Activated naive CD4-positive, alpha-beta T cell treated with anti-CD3 and anti-CD28 coated beads for 36 hours (primary cell): ENCODE measurements at places on chromosomes 4 and X. TPM values are rescaled to one million over a fixed set of nuclear protein-coding genes. Genes with fewer than 3 reads are reported as not detected.

DNA sequence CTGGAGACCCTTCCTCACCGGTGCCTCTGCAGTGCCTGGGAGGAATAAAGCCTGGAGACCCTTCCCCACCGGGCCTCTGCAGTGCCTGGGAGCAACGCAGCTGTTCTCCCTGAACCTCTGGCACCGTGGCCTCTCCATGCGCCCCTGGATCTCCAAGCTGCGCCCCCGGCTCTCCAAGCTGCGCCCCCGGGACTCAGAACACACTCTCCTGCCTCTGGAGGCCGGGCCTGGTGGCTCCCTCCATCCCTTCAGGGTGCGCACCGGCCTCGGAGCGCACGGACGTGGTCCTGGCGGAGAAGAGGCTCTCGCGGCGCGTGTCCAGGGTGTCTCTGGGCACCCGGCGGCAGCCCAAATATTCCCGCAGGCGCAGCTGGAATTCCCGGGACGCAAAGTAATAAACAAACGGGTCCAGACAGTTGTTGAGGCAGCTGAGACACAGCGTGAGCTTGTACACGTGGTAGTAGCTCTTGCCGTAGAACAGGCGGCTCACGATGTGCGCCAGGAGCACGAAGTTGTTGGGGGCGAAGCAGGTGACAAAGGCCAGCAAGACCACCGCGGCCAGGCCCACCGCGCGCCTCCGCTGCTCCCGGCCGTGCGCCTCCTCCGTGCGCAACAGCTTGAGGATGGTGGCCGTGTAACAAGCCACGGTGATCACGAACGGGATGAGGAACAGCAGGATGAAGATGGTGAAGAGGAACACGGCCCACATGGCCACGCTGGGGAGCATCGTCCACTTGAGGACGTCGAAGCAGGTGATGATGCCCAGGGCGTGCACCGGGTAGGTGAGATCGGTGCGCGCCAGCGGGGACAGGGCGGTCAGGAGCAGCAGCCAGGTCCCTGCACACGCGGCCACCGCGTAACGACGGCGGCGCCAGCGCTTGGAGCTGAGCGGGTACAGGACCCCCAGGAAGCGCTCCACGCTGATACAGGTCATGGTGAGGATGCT, 12.8 kb upstream of the ASMTL start:
- H3K4me1 ChIP-seq: peaks cover 73% of the 10 kb centered on the region
- H3K4me3 ChIP-seq: no peak overlapping the region
- no peaks in the 10 kb centered on the region for H3K27me3 ChIP-seq
- no peak overlapping the region for H3K27ac ChIP-seq
- DNase-seq: peak; percentile 3
- peaks cover 11% of the 10 kb centered on the region for H3K36me3 ChIP-seq

DNA sequence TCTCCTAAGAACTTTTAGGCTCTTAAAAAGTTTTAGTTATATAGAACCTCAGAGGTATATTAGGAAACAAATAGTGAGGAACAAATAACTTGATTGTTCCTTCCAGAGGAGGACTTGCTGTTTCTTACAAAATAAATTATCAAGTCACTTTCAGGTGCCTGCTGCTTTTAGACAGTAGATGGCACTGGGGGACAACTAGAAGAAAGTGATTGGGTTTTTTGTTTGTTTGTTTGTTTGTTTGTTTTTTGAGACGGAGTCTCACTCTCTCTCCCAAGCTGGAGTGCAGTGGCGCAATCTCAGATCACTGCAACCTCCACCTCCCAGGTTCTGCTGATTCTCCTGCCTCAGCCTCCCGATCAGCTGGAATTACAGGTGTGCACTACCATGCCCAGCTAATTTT, 35.4 kb upstream of the CDKL5 start:
- H3K27me3 ChIP-seq: no peaks in the 10 kb centered on the region
- H3K27ac ChIP-seq: no peak overlapping the region
- H3K4me3 ChIP-seq: no peak overlapping the region

DNA sequence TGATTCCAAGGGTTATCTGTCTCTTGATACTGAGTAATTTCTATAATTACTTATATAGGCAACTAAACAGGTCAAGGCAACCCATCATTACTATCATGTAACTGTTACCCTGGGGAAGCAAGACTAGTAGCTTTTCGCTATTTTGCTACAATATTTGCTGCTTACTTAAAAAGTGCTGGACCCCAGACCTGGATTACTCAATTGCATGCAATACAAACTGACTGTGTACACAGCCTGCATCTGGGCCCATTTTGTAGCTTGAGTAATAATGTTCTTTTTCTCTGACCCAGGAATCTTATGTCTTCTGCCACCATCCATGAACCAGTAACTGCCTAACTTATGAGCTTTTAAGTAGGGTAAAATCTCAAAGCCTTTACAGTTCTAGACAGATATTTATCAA, 53.4 kb downstream of the CNOT6L start:
- peaks cover 21% of the 10 kb centered on the region for H3K4me1 ChIP-seq
- peaks cover 50% of the 10 kb centered on the region for H3K36me3 ChIP-seq
- no peaks in the 10 kb centered on the region for H3K27me3 ChIP-seq
- DNase-seq: no peak
- H3K27ac ChIP-seq: no peak overlapping the region
- no peak overlapping the region for H3K4me3 ChIP-seq

- no peaks in the 10 kb centered on the region for H3K4me1 ChIP-seq
- no peak overlapping the region for H3K4me3 ChIP-seq
- no peak overlapping the region for H3K27ac ChIP-seq
- DNase-seq: no peak
Observed at GRCh38 chrX:94123062-94123461, 449.1 kb downstream of the FAM133A start.

DNA sequence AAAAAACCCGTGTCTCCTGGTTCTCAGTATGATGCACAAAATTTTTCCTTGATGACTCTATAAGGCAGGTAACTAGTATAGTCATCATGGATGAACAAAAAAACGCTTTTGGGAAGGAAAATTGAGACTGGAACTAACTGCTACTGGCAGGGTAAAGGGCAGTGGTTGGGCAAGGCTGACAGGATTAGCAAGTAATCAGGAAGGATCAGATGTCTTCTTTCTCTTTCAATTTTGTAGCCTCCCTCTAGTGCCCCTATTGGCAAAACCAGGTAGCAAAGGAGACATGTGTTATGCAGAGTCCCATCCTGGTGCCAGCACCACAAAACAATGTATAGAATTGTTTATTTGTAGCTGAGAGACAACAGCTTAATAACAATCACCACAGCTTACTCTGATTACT, 12.8 kb upstream of the SLITRK4 start:
- no peaks in the 10 kb centered on the region for H3K27me3 ChIP-seq
- no peak overlapping the region for H3K27ac ChIP-seq
- H3K4me3 ChIP-seq: no peak overlapping the region
- H3K4me1 ChIP-seq: no peaks in the 10 kb centered on the region

PDGFC gene
- not detected for total RNA-seq

DNA sequence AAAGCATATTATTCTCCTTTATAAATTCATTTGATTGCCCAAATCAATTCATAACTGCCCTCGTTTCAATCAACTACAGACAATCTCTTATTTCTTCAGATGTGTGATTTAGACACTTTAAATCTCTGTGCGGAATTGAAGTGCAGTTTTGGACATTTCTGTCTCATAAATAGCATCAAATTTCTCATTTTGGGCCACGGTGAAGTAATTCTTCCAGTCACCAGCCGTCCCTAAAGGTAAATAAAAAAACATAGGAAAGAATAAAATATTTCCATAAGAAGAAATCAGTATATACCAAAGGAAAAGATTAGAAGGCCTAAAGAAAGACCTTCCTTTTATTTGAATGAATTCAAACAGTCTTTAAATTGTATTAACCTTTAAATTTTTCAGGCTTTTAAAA, 33.4 kb downstream of the SULT1B1 start:
- no peak overlapping the region for H3K27ac ChIP-seq
- no peak overlapping the region for H3K4me3 ChIP-seq
- peaks cover 19% of the 10 kb centered on the region for H3K36me3 ChIP-seq
- no peak for DNase-seq

ARMCX1 gene
- total RNA-seq: 3.0 TPM

GRCh38 chr4:173024203-173024602, 144.4 kb upstream of the GALNT7 start:
- no peak overlapping the region for H3K4me3 ChIP-seq
- no peak overlapping the region for H3K27ac ChIP-seq
- peaks cover 4% of the 10 kb centered on the region for H3K4me1 ChIP-seq
- H3K27me3 ChIP-seq: no peaks in the 10 kb centered on the region
- no peaks in the 10 kb centered on the region for H3K36me3 ChIP-seq

DNA sequence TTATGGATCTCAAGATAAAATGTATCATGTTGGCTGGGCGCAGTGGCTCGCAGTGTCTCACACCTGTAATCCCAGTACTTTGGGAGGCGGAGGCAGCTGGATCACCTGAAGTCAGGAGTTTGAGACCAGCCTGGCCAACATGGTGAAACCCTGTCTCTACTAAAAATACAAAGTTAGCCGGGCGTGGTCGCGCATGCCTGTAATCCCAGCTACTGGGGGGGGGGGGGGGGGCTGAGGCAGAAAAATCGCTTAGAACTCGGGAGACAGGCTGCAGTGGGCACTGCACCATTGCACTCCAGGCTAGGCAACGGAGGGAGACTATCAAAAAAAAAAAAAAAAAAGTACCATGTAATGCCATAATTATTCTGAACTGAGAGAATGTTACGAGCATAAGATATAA, 2.1 kb downstream of the RBMX start:
- DNase-seq: no peak
- no peaks in the 10 kb centered on the region for H3K27me3 ChIP-seq
- peaks cover 31% of the 10 kb centered on the region for H3K4me1 ChIP-seq
- H3K27ac ChIP-seq: peak overlapping the region; percentile 98
- H3K4me3 ChIP-seq: peak overlapping the region; percentile 97

- H3K36me3 ChIP-seq: peaks cover 1% of the 10 kb centered on the region
- H3K27me3 ChIP-seq: no peaks in the 10 kb centered on the region
- DNase-seq: no peak
- no peak overlapping the region for H3K27ac ChIP-seq
Observed at GRCh38 chrX:17750436-17750835, 13.1 kb downstream of the SCML1 start.

REELD1 gene
- total RNA-seq: not detected

GRCh38 chrX:140799216-140799615, 89.7 kb downstream of the LINC00632 start:
- H3K4me1 ChIP-seq: no peaks in the 10 kb centered on the region
- H3K4me3 ChIP-seq: no peak overlapping the region
- H3K36me3 ChIP-seq: no peaks in the 10 kb centered on the region
- no peak overlapping the region for H3K27ac ChIP-seq

DNA sequence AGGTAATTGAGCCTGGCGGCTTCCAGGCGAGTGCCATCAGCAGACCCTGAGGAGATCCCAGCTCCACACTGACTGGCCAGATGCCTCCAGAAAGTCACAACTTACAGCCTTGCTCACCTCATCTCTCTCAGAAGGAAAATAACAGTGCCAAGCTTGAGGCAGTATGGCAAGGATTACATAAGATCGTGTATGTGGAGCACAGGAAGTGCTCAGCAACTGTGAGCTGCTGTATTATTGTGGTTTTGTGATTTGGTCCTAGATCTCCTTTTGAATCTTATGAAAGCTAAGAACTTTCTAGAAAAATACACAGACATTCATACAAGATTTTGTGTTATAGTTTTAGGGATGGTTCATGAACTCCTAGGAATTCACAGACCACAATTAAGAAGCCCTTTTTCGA, 14.0 kb downstream of the RASL11B start:
- H3K4me1 ChIP-seq: peaks cover 9% of the 10 kb centered on the region
- no peak overlapping the region for H3K4me3 ChIP-seq
- no peak overlapping the region for H3K27ac ChIP-seq
- no peaks in the 10 kb centered on the region for H3K27me3 ChIP-seq
- DNase-seq: no peak

- peak; percentile 21 for DNase-seq
- peak overlapping the region; percentile 69 for H3K27ac ChIP-seq
- no peaks in the 10 kb centered on the region for H3K36me3 ChIP-seq
- peaks cover 32% of the 10 kb centered on the region for H3K4me1 ChIP-seq
- peak overlapping the region; percentile 83 for H3K4me3 ChIP-seq
- H3K27me3 ChIP-seq: no peaks in the 10 kb centered on the region
Observed at GRCh38 chrX:40581336-40581920, 658 bp downstream of the ATP6AP2 start.

GRCh38 chrX:148588649-148589310, 88.4 kb downstream of the AFF2 start:
- no peaks in the 10 kb centered on the region for H3K27me3 ChIP-seq
- no peaks in the 10 kb centered on the region for H3K36me3 ChIP-seq
- no peak overlapping the region for H3K4me3 ChIP-seq
- H3K4me1 ChIP-seq: no peaks in the 10 kb centered on the region
- H3K27ac ChIP-seq: no peak overlapping the region

- H3K4me1 ChIP-seq: peaks cover 3% of the 10 kb centered on the region
- no peak overlapping the region for H3K27ac ChIP-seq
- H3K27me3 ChIP-seq: peaks cover 4% of the 10 kb centered on the region
- DNase-seq: no peak
- H3K4me3 ChIP-seq: no peak overlapping the region
- no peaks in the 10 kb centered on the region for H3K36me3 ChIP-seq
Observed at GRCh38 chr4:1567519-1567807, 116.7 kb downstream of the FAM53A start.

DNA sequence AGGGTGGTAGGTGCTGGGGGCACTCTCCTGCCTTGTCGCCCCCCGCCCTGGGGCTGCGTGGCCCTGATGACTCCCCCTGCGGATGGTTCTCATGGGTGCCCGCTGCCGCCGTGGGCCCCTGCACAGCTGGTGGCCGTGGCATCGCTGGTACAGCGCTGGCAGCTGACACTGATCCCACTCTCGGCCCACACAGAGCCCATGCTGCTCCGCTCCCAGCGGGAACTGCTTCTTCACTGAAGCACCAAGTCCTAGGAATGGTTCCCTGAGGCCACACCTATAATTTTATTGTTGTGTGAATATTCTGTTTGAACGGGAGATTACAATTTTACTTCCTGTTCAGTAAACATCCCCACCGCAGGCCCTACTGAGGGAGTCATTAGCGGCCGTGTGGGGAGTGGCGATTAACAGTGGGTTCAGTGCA, 138.6 kb upstream of the NKX1-1 start:
- H3K4me3 ChIP-seq: no peak overlapping the region
- H3K4me1 ChIP-seq: peaks cover 15% of the 10 kb centered on the region
- no peak overlapping the region for H3K27ac ChIP-seq
- no peaks in the 10 kb centered on the region for H3K36me3 ChIP-seq

- H3K4me1 ChIP-seq: peaks cover 7% of the 10 kb centered on the region
- H3K4me3 ChIP-seq: no peak overlapping the region
- H3K27ac ChIP-seq: no peak overlapping the region
- no peak for DNase-seq
- H3K27me3 ChIP-seq: no peaks in the 10 kb centered on the region
Observed at GRCh38 chrX:16999275-16999674, 52.8 kb downstream of the REPS2 start.

- H3K4me3 ChIP-seq: no peak overlapping the region
- H3K4me1 ChIP-seq: peaks cover 38% of the 10 kb centered on the region
- no peaks in the 10 kb centered on the region for H3K36me3 ChIP-seq
- H3K27ac ChIP-seq: no peak overlapping the region
- DNase-seq: no peak
Observed at GRCh38 chrX:79035421-79035820, 90.2 kb downstream of the P2RY10 start.

DNA sequence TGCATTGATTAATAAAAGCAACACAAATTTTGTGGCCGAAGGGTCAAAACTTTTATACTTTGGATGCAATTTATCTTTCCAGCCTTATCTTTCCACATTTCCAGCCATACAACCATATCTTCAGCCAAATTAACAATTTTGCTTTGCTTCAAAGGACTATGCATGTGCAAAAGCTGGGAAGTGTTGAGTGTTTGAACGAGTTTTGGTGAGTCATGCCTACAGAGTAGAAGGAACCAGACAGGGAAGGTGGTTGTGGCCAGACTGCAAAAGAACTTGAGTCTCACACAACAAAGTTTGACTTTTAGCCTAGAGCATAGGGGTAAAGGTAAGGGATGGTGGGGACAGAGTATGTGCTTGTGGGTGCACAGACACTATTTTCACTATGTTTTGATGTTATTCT, 53.0 kb upstream of the GABRA2 start:
- no peak for DNase-seq
- no peaks in the 10 kb centered on the region for H3K36me3 ChIP-seq
- no peaks in the 10 kb centered on the region for H3K27me3 ChIP-seq
- no peak overlapping the region for H3K27ac ChIP-seq
